Stimulated activated naive CD4-positive, alpha-beta T cell treated with Interleukin-2 at 50 U/mL for 16 hours (primary cell): ENCODE measurements at places on chromosomes 1 and 21.

- no peak for DNase-seq
Measured at GRCh38 chr1:86596741-86597290, 49.9 kb downstream of the CLCA4 start.

DNA sequence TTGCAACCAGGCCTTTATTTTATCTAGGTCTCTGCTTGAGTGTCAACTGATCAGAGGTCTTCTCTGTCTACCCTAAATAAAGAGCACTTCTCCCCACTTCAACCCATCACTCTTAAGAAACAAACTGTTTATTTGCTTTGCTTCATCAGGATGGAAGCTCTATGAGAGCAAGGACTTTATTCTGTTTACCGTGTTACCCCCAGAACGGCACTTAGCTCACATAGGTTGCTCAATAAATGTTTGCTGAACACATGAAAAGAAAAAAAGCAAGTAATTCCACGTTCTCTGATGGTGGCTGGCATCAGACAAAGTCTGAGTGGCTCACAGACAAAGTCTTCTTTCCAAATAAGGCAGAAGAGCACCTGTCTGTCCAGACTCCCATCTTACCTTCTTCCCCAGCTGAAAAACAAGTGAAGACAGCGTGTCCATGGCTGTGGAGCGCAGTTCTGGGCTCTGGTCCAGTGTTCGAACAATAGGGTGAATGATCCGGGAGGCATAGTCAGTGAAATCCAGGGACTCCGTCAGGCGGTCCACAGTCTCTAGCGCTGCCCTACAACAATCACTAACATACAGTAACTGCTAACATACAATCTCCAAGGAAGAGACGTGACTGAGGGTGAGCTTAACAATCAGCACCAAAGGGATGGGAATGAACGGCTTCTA is 22.9 kb downstream of the ANGPTL7 start:
- no peak for DNase-seq

DNA sequence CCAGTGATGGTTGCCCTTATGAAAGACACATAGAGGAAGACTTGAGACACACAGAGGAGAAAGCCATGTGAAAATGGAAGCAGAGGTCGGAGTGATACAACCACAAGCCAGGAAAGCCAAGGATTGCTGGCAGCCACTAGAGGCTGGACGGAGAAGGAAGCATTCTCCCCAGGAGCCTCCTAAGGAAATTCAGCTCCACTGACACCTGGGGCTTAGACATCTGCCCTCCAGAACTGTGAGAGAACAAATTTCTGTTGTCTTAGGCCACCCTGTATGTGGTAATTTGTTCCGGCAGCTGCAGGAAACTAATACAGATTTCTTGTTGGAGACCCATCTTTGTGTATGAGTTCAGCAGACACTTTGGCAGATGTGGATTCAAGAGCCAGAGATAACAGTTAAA is 126.9 kb upstream of the ATP1A1 start:
- DNase-seq: no peak

GRCh38 chr1:15364740-15365139 is 44.9 kb upstream of the EFHD2 start:
- DNase-seq: no peak

- no peak for DNase-seq
Measured at GRCh38 chr1:190067592-190067991, 410.1 kb downstream of the BRINP3 start.

- no peak for DNase-seq
Measured at GRCh38 chr21:16908077-16908476, 604.8 kb upstream of the CXADR start.

DNA sequence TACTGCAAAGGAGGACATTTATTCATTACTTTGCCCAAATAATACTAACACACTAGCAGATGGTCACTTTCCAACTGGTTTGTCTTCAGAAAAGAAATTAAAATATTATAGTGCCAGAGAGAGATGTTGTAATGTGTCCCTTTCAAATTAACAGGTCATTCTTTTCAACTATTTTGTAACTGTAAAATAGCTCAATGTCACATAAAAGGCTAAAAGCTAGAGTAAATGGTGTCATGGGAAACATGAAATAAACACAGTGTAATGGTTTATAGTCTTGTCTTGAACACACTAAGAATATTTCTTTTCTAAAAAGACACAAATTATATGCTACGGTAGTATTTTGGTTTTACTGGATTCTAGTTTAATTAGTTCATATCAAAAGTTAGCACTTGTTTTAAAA is 77.8 kb downstream of the ADGRL2 start:
- no peak for DNase-seq

DNA sequence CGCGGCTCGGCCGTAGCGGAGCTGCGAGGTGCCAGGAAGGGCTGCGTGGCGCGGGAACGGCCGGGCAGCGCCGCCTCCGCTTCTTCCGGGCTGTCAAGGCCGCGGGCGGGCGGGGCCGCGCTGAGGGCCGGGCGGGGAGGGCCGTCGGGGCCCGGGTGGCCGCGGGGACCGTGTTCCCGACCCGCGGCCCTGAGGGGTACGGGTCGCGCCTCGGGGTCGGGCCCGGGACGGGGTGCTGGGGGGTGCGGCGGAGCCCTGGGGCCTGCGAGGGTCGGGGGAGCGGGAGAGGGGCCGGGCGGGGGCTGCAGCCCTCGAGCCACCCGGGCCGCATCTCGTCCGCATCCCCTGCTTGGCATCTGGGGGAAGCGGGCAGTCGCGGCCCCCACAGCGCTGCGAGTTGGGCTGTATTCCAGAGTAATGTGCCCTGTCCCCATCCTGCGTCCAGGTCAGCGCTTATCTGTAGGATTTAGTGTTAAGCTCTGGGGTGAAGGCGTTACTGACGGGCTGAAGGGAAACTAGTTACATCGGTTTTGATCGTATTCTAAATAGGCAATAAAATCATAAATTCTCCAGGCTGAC is 379 bp downstream of the RER1 start:
- no peak for DNase-seq

GRCh38 chr1:18965206-18966173 is 9.0 kb upstream of the IFFO2 start:
- no peak for DNase-seq

DNA sequence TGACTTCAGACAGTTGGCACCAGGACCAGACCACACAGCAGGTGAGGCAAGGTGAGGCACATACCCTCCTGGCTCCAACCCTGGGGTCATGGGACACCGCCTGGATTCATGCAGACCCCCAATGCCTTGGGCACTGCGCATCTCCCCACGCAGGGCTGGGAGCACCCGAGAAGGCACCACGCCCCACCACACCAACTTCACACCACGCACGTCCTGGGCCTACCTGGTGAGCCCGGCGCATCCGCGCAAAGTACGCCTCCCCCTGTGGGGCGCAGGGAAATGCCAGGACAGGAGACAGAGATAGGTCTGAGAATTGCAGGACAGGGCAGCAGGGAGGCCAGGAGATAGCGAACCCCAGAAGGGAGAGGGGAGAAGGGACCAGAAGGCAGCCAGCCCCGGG is 58.5 kb downstream of the LDLRAD2 start:
- no peak for DNase-seq

GRCh38 chr1:234515821-234516241 is 36.9 kb upstream of the TARBP1 start:
- DNase-seq: no peak

DNA sequence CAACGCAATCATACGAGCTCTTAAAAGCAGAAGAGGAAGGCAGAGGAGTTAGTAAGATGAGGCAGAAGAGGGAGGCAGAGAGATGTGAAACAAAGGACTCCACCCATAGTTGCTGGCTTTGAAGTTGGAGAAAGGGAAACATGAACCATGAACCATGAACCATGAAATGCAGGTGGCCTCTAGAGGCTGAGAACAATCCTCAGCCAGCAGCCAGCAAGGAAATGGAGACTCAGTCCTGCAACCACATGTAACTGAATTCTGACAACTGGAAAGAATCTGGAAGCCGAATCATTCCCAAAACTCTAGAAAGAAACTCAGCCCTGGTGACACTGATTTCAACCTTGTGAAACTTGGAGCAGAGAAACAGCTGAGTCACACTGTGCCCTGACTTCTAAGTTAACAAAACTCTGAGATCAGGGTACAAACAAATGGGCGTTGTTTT is 10.1 kb downstream of the DIPK1A start:
- DNase-seq: no peak

- DNase-seq: peak; percentile 5
Measured at GRCh38 chr1:232538224-232538942, 91.5 kb downstream of the SIPA1L2 start.

- DNase-seq: no peak
Measured at GRCh38 chr1:62144238-62144831, 50.3 kb upstream of the L1TD1 start.

DNA sequence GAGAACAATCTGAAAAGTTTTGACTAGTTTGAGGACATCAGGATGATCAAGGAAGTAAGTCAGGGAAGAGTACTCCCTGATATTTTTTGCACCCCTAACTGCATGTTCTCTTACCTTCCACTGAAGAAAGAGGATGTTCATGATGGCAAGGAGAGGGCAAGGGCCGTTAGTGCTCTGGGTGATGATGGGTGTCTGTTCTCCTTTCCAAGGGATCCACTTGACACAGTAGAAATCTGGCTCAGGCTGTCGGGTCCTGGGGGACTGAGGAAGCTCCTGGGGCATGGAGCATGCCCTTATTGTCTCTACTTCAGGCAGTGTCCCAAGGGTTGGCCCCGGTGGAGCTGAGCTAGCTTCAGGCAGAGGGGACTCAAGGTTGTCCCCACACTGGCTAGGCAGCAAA is 4.7 kb downstream of the MINDY1 start:
- DNase-seq: no peak

GRCh38 chr21:27062443-27062842 is 95.6 kb upstream of the ADAMTS5 start:
- no peak for DNase-seq

DNA sequence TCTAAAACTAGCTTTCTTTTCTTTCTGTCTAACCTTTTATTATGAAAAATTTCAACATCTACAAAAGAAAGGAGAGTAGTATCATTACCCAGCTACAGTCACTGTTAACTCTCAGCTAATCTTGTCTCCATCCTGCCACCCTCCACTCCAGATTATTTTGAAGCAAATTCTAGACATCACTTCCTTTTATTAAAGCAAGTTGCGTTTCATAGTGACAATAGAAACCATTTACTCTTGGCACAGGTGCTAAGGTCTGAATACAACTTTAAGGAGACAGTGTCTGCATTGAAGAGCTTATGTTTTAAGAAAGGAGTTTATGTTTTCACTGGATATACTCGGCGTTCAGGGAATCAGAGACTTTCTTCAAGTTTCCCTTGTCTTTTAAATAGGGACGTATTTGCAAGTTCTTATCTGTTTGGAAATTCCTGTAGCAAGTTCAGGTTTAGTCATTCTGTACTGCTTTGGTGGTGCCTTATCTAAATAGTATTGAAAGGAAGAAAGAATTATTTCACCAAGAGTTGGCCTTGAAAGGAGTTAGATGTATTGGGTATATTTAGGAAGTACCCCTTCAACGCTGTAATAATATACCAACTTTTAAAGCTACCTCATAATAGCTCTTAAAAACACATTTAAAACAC is 42.7 kb downstream of the ITSN1 start:
- no peak for DNase-seq

GRCh38 chr21:32538147-32538792 is 47.1 kb downstream of the TCP10L start:
- no peak for DNase-seq

DNA sequence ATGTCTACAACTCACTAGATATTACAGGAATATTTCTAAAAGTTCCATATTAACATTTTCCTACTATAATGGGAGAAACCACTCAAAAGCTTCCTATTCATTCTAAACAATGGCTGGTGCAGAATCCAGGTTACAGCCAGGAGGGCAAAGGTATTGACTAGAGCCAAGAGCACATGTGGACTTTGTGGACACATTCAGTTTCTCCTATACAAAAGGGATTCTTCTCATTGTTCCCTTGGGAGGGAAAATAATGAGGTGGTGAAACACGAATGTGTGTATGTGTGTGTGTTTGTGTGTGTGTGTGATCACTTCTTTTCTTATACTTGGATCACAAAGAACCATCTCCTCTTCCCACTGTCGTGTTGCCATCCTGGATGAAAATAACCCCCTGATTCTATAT is 1000.0 kb downstream of the ADGRL2 start:
- DNase-seq: no peak

GRCh38 chr1:226606311-226607267 is 58.0 kb downstream of the STUM start:
- no peak for DNase-seq

DNA sequence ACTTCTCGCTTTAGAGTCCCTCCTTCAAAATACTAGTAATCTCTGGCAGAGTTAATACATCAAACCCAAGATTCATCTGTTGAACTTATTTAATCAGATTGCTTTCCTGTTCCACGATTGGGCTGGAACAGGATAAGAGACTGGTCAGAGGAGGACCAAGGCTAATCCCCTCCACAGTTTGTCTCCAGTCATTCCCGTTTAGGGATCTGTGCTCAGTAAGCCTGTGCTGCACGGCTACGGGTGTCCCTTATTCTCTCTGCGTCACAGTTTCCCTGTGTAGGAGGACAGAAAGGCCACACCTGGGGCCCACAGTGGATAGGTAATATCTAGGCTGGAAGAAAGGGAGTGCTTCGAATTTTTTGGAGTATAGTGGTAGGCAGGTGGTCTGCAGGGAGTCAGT is 16.5 kb upstream of the NUAK2 start:
- DNase-seq: no peak

GRCh38 chr1:89310505-89310904 is 37.8 kb upstream of the GBP5 start:
- no peak for DNase-seq

DNA sequence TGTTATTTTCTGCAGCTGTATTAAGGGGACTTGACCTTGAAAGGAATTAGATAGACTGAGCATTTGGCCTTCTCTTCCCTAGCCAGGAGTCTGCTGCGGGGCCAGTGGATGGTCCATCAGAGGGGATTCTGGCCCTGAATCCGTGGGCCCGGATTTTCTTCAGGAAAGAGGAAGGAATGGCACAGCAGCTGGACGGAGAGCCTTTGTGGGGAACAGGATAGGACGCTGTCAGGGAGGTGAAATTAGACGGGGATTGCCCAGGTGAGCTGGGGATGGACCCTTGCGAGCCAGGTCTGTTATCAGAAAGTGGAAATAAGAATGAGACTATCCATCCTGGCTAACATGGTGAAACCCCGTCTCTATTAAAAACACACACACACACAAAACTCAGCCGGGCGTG is 1.7 kb upstream of the C2CD2 start:
- no peak for DNase-seq

DNA sequence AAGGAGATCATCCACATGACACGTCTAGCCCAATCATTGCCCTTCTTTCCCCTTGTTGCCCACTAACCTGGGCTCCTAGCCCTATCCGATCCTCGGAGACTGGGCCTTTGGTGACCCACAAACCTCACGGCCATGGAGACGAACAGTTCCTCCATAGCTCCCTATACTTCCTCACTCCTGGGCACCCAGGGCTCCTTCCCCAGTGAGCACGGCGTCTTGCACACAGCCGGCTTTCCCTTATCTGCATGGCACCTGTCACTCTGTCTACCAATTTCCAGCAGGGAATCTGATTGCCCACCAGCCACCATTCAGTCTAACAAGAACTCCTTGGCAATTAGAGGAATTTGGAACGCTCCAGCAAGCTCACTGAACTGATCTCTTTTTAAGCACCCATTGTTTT is 3.1 kb downstream of the GNG4 start:
- no peak for DNase-seq

GRCh38 chr1:214187121-214187900 is 93.6 kb upstream of the SMYD2 start:
- no peak for DNase-seq

GRCh38 chr1:3923378-3924185 is 23.5 kb upstream of the C1orf174 start:
- DNase-seq: no peak

- DNase-seq: no peak
Measured at GRCh38 chr1:19311503-19311930, 427 bp downstream of the AKR7A2 start.
